ENCODE measurements at places on chromosomes 3 and 15.

- DNase-seq: no peak
These were observed 29.0 kb downstream of the RAB27A start for GRCh38 chr15:55260562-55261131.

DNA sequence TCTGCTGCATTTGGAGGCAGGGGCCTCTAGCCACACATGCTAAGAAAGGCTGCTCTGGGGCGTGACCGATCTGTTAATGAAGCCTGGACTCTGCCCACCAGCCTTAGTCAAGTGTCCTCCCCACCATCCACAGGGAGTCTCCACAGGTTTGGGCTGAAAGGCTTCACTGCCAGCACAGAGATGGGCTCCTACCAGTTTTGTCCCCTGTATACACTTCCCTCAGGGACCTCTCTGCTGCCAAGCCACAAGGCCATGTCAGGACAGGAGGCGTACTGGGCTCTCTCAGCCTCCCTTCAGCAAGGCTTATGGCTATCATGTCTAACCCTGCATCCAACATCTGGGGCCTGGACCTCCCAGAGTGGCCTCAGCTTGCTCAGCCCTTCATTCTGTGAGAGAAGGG is 23.5 kb downstream of the KIF9 start:
- no peak for DNase-seq

DNA sequence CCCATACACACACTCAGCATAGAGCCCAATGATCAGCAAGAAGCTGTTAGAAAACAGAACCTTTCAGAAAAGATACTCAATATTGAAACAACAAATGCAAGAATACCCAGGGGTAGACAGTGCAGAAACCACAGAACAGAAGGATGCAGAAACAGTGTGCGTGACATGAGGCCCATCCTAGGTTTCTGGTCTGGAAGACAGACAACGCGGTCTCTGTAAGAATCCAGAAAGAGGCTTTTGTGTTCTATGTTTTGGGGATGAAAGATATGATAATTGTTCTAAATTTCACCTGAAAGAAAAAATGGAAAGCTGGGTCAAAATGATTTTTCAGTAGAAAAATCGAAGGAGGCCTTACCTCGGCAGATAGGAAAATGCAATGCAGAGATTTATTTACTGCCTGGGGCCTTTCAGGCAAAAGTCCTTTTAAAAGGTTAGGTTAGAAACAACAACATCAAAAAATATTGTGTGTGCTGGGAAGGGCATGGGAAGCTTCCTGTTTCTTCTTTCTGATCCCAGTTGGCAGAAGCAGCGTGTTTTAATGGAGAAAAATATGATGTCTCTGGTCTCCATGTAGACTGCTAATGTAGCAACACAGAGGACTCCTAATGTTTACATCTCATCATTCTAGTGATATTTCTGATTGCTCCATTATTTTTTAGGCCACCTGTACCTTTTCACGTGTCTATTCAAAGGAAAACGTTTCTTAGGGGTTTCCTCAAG is 17.0 kb downstream of the SYNM start:
- no peak for DNase-seq

DNA sequence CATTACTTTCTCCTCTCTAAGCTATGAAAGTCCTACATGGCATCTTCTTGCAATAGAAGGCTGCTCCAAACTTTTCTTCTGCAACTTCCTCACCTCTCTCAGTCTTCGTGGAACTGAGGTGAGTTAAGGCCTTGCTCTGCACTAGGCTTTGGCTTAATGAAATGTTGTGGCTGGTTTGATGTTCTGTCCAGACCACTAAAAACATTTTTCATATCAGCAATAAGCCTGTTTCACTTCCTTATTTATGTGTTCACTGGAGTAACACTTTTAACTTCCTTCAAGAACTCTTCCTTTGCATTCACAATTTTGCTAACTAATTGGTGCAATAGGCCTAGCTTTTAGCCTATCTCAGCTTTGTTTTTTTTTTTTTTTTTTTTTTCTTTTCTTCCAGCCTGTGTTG is 335.3 kb upstream of the NECTIN3 start:
- no peak for DNase-seq

- no peak for DNase-seq
These were observed 69.9 kb downstream of the TNIK start for GRCh38 chr3:171390051-171390941.

DNA sequence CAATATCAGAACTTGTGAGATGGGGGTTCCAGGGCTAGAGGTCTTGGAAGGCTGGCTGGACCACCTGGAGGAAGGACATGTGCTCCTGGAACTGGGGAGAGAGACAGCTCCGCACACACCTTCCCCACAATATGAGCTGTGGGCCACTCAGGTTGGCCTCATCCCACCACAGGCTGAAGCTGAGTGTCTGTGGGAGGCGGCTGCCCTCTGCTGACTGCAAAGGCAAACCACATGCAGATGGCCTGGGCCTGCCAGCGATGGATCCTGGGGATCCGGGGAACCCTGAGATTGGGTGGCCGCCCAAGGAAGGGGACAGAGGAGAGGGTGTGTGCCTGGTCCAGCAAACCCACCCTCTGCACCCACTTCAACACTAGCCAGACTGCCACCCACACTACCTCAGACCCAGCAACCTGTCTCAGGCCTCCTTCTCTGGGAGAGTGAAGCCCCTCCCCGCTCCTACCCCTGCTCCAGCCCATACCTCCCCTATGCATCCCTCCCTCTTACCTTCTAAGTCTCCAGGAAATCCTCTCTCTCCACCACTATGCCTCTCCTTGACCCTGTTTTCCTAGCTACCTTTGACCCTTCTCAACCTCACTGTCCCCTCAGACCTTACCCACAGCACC is 44.8 kb downstream of the CYP11A1 start:
- no peak for DNase-seq

GRCh38 chr3:157237886-157238285 is 77.9 kb upstream of the CCNL1 start:
- DNase-seq: no peak

GRCh38 chr15:71192816-71193215 is 77.5 kb downstream of the THSD4 start:
- no peak for DNase-seq

GRCh38 chr15:64386291-64386690 is 1.3 kb upstream of the TRIP4 start:
- no peak for DNase-seq

- DNase-seq: no peak
These were observed 470.5 kb downstream of the EPHA3 start for GRCh38 chr3:89577637-89578530.

- no peak for DNase-seq
These were observed 4.3 kb upstream of the ALPK3 start for GRCh38 chr15:84812842-84813241.

- no peak for DNase-seq
These were observed 11.7 kb upstream of the DUSP7 start for GRCh38 chr3:52068055-52068571.

GRCh38 chr3:167901138-167901537 is 165.6 kb downstream of the SERPINI1 start:
- no peak for DNase-seq

GRCh38 chr3:11415099-11415498 is 142.9 kb downstream of the ATG7 start:
- DNase-seq: no peak

DNA sequence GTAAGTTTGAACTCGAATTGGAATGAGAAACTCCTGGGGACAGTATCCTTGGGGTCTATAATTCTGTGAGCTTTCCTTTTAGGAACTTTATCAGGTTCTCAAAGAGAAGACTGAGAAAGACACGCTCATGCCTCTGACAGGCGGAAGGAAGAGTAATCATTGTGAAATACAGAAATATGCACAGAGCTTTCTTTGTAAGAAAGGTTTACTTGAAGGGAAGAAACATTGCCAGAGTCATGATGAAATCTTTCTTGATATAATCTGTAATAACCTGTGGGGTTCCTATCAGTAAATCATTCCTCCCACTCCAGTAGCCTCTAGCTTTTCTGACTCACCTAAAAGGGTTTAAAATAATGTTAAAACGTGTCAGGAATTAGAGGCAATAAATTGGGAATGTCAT is 83.6 kb upstream of the CCDC39 start:
- DNase-seq: no peak
